ENCODE measurements at places on chromosomes 6 and 20. TPM values are rescaled to one million over a fixed set of nuclear protein-coding genes. Genes with fewer than 3 reads are reported as not detected.

The GRM1 gene
- total RNA-seq, result not detected

The RNF182 gene
- not detected for total RNA-seq

The MUC21 gene
- total RNA-seq, result not detected

The UBD gene
- not detected for total RNA-seq

The SEL1L2 gene
- total RNA-seq, result not detected

The RAB32 gene
- total RNA-seq, result 1.2 TPM

The UNC5CL gene
- total RNA-seq, result 0.31 TPM

The SYCP2 gene
- 0.26 TPM for total RNA-seq

The SLC22A1 gene
- total RNA-seq, result 0.89 TPM

The MTHFD1L gene
- total RNA-seq, result not detected

The OPN5 gene
- not detected for total RNA-seq

The NEURL2 gene
- 4.9 TPM for total RNA-seq

The KCNK5 gene
- total RNA-seq, result 0.07 TPM

The KIZ gene
- total RNA-seq, result 39.9 TPM

The HLA-DRB1 gene
- 10.2 TPM for total RNA-seq

The TOX2 gene
- not detected for total RNA-seq

The OR5V1 gene
- total RNA-seq, result not detected

The GNL1 gene
- 14.9 TPM for total RNA-seq

The OLIG3 gene
- not detected for total RNA-seq

The SLC17A1 gene
- total RNA-seq, result not detected

The LBP gene
- 3.7 TPM for total RNA-seq

The NKX2-2 gene
- total RNA-seq, result not detected

The SYTL3 gene
- total RNA-seq, result 3.0 TPM

The CDSN gene
- total RNA-seq, result not detected

The SYNGAP1 gene
- total RNA-seq, result 1.3 TPM

The TRIM31 gene
- not detected for total RNA-seq

The PRDM1 gene
- total RNA-seq, result 2.4 TPM

The TPMT gene
- 7.0 TPM for total RNA-seq

The DDO gene
- total RNA-seq, result 1.9 TPM

The CRISP3 gene
- total RNA-seq, result not detected

The NMBR gene
- not detected for total RNA-seq

The CABLES2 gene
- total RNA-seq, result 3.6 TPM

The FLRT3 gene
- 3.0 TPM for total RNA-seq

The IMPG1 gene
- not detected for total RNA-seq

The ID4 gene
- 5.8 TPM for total RNA-seq

The XKR7 gene
- total RNA-seq, result not detected

The STX11 gene
- total RNA-seq, result 5.2 TPM

The SLC2A4RG gene
- total RNA-seq, result 26.0 TPM

The MYCT1 gene
- total RNA-seq, result 13.7 TPM

The TSBP1 gene
- not detected for total RNA-seq

The HFE gene
- 0.10 TPM for total RNA-seq

The PGC gene
- total RNA-seq, result not detected

The RIPPLY2 gene
- not detected for total RNA-seq

The ANKRD66 gene
- total RNA-seq, result not detected

The BTN1A1 gene
- not detected for total RNA-seq

The F13A1 gene
- 29.3 TPM for total RNA-seq

The HLA-DQA2 gene
- total RNA-seq, result not detected

The PCSK2 gene
- total RNA-seq, result 0.29 TPM

The TMC2 gene
- 0.10 TPM for total RNA-seq

The ADGRF5 gene
- total RNA-seq, result 27.6 TPM

The NKX2-4 gene
- total RNA-seq, result not detected

The JARID2 gene
- 19.7 TPM for total RNA-seq

The SCAF8 gene
- 42.8 TPM for total RNA-seq

The CTCFL gene
- not detected for total RNA-seq

The NDUFAF5 gene
- total RNA-seq, result 18.9 TPM

The MED23 gene
- total RNA-seq, result 10.1 TPM

The PMEPA1 gene
- 7.3 TPM for total RNA-seq

The MYMX gene
- total RNA-seq, result not detected

The MAS1 gene
- not detected for total RNA-seq

All from gastrocnemius medialis (tissue), 4 donors.